ENCODE measurements at places on chromosomes 3 and 15. TPM values are rescaled to one million over a fixed set of nuclear protein-coding genes. Genes with fewer than 3 reads are reported as not detected.

DNA sequence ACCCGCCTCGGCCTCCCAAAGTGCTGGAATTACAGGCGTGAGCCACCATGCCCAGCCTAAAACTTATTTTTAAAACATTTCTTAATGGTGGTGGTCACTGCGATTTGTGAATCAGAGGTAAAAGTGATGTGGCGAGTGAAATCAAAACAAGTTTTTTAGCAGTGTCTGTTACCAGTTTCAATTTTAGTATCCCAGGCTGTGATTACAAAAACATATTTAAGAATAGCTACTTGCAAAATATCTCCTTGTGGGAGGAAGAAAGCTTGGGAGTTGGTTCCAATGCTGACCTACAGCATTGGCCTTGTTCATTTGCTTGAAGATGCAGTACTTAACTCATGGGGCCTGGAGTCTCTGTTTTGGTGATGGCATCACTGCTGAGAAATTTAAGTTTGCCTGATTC is 4.5 kb downstream of the RAB7A start:
- no peak for DNase-seq

HTR3E gene
- 0.70 TPM for total RNA-seq

- DNase-seq = no peak
Measured at GRCh38 chr3:44509393-44509921, 32.0 kb upstream of the ZNF445 start.

PLSCR1 gene
- 168 TPM for total RNA-seq

GRCh38 chr3:195268576-195269309 is 2.2 kb downstream of the XXYLT1 start:
- no peak for DNase-seq

GRCh38 chr15:22229990-22230819 is 149.9 kb downstream of the OR4M2 start:
- no peak for DNase-seq

DNA sequence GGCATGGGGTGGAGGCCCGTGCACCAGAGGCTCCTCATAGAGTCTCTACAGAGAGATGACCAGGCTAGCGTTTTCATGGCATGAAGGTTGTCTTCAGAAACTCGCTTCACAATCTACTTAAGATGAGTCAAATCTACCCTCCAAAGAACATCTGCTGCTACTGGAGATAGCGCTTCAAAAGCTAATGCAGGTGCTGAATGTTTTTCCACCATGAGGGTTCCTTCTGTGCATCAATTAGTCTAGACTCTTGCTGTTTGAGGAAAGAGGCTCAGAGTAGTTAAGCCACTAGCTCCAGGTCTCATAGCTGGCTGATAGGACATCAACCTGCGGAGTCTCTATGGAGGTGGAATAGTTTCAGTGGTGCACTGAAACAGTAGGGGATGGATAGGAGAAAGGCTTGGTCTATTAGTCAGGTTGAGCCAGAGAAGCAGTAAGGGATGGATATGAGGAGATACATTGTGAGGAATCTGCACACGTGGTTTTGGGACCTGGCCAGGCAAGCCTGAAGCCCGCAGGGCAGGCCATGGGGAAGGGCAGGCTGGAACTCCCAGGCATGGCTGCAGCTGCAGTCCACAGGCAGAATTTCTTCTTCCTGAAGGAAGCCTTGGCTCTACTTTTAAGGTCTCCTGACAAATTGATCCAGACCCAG is 117.5 kb downstream of the APBA2 start:
- DNase-seq = no peak

- no peak for DNase-seq
Measured at GRCh38 chr3:57746156-57747010, 9.7 kb upstream of the SLMAP start.

GRCh38 chr3:60890226-60890625 is 361.0 kb downstream of the FHIT start:
- DNase-seq = no peak

TRH gene
- not detected for total RNA-seq

- no peak for DNase-seq
Measured at GRCh38 chr3:54549607-54550220, 378.1 kb downstream of the LRTM1 start.

CD96 gene
- 3.3 TPM for total RNA-seq

DNA sequence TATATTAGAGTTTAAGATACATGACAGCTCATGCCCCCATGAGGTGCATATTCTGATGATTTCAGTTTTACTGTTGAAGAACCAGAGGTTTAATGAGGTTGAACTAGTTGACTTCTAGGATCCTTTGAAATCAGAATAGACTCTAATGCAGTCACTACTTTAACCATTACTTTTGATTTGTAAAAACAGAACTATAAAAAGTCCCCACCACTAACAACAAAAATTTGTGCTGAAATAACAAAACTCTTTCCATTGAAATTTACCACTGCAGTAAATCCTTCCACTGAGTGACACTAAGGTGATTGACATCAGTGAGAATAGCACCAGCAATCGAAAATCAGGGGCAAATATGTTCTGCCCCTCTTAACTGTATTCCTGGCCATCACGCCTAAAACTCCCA is 214.1 kb downstream of the SHQ1 start:
- no peak for DNase-seq

RBSN gene
- 15.7 TPM for total RNA-seq

DNA sequence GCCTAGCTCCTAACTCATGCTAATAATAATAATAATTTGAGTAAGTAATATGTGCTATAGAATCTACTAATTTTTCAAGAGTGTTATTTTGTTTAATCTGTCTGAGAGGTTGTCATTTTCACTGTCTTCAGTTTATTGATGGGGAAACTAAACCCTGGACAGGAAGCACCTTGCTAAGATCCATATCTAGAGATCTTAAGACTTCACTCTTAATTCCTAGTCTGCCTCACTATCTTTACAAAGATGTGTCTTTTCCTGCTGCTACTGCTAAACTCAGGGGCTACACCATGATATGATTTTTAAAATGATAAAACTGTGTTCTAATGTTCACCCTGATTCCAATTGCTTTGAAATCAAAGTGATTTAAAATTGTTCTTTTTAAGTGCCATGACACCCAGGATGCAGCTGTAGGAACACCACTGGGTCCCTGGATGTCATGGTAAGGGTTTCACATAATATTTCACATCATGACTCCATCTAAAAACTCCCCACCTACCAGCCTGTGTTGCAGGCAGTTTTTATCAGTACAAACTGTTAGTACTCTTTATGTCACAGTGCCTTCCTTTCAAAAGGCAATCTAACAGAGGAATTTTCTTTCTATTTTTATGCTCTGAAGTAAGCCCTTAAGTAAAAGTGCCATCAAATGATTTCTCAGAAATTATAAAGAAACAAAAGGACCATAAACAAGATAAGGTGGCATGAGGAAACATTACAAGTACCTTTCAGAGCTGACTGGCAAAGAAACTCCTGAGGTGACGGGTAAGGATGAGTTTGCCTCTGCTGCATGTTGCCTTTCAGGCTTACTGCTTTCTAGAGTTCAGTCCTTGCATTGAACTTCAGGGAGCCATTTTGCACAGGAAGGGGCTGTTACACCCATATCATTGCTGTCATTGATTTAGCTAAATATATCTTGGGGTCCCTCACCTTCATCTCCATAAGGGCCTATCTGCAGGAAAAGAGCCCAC is 160.1 kb upstream of the SATB1 start:
- no peak for DNase-seq

THSD4 gene
- 45.5 TPM for total RNA-seq

ECT2 gene
- total RNA-seq = 22.3 TPM

RCCD1 gene
- total RNA-seq = 15.3 TPM

DNA sequence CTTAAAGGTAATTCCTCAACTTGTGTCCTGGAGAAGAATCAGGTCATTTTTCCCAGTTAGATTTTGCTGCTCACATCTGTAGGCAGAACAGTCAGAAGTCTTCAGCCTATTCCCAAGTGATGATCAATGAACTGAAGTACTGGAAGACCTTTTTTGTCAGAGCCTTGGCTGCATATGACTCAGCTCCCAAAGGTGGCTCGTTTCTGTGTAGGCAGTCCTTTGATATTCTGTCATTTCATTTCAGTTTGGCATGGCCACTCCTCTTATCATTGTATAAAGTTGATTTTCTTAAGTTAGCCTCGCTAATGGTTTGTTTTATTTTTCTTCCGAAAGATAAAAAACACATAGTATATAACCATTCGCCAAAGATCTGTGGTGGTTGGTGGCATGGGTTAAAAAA is 90.7 kb downstream of the KLHL25 start:
- DNase-seq = no peak

NKIRAS1 gene
- total RNA-seq = 3.4 TPM

UPK1B gene
- not detected for total RNA-seq

GRCh38 chr3:170476291-170476690 is 57.6 kb downstream of the CLDN11 start:
- DNase-seq = no peak

RETNLB gene
- total RNA-seq = 58.5 TPM

DNA sequence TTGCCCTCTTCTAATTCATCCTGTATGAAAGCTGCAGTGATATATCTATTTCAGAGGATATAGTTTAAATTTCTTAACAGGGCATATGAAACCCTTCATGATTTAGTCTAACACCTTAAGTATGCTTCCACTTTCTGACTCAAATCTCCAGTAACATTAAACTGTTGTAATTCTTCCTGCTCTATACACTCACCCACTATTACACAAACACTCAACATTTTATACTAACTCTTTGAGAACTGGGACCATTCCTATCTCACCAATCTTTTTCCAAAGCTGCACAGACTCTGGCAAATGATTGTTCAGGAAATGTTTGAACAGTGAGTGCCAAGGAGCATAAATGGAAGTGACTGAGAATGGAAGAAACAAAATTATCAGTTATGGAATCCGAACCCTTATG is 560.4 kb upstream of the DPPA4 start:
- no peak for DNase-seq

GRCh38 chr3:43629741-43630140 is 7.9 kb upstream of the ANO10 start:
- no peak for DNase-seq

GRCh38 chr3:188058569-188059184 is 95.3 kb upstream of the LPP start:
- no peak for DNase-seq

IL16 gene
- 2.1 TPM for total RNA-seq

- DNase-seq = no peak
Measured at GRCh38 chr3:89808680-89809197, 701.3 kb downstream of the EPHA3 start.

DNA sequence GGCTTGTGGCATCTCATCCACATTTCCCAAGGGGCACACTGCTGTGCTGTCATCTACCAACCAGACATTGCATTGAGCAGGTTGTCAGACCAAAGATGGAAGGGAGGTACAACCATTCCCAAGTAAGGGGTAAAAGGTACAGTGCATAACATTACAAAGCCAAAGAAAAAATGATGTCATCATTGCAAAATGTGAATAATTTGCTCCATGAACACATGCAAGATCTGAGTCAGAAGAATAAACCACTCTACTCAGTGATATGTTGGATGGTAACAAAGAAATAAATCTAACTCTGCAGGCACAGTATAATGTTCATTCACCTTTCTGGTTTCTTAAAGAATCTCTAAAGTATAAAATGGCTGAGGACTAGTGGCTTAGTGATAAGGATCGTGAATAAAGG is 202.7 kb downstream of the MAGI1 start:
- DNase-seq = no peak

GRCh38 chr15:100918690-100919480 is at the start of gene LRRK1:
Gene LRRK1, plus strand, starts transcription at chr15:100919357. Its CDS starts 5,276 bp downstream, at chr15:100924633.
- peak; percentile 66 for DNase-seq

ALG1L2 gene
- total RNA-seq = 0.78 TPM

DNA sequence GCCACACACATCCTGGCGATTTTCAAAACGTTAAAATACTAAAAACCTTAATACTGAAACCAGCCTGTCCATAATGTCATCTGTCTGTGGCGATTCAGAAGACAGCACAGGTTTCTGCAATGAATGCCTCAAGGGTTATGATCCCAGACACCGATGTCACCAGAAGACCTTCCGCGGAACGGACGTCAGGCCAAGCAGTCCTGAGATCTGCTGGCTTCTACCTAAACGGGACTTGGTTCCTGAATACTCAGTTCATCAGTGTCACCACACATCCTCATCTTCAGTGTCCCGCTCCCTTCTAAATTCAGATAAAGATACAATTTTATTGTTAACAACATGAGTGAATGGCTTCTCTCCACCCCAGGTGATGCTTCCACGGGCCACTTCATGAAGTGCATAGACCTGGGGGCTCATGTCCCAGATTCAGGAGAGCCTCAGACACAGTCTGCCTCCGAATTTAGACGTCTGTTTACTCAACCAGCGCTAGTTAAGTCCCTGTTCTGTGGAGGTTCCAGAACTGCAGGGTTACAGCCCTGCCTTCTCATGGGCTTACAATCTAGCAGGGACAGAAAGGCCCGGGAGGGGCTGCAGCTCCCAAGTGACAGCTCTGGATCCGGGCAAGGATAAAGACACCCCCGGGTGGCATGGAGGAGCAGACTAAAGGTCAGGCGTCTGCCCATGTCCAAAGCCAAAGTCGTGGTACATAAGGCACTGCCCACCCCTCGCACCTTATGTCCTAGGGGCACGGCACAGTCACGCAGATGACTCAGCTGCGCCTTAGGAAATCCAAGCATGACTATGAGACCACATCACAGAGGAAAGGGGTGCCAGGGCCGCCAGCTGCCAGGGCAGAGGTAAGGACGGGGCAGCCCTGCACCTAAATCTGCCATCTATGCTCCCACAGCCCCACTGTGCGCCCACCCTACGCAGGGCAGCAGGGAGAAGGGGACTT is 75.9 kb downstream of the VGLL4 start:
- DNase-seq = no peak

CD200R1 gene
- total RNA-seq = 1.6 TPM

- no peak for DNase-seq
Measured at GRCh38 chr3:156397534-156397933, 157.4 kb downstream of the SSR3 start.

DNA sequence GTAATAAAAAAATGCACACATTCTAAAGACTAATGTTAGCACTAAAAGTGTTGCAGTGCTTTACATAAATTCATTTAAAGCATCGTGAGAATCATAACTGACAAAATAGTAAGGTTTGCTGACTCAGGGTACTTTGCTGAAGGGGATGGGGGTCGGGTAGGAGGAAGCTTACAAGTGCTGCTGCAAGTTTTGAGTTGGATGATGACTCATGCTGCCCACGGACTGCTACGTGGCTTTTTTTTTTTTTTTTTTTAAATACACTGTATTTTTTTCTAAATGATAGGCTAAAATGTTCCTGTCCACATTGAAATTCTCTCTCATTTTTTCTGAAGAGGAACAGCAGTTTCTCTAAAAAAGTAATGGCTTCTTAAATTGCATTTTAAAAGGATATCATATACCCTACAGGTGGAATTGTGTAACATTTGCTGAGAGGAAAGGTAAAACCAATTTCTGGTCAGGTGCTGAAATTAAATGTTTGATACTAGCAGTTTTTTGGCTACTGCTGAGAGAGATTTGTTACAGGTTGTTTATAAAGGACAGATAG is 2.2 kb downstream of the MAPK6 start:
- peak; percentile 65 for DNase-seq

CA12 gene
- 255 TPM for total RNA-seq
